ENCODE measurements at places on chromosomes 11 and 22.

- no peak for DNase-seq
- no peak overlapping the region for H3K27ac ChIP-seq
- H3K36me3 ChIP-seq, result no peaks in the 10 kb centered on the region
- H3K4me1 ChIP-seq, result no peaks in the 10 kb centered on the region
- no peak overlapping the region for H3K4me3 ChIP-seq
Observed at GRCh38 chr11:123797114-123797513, 9.0 kb downstream of the OR6M1 start.

DNA sequence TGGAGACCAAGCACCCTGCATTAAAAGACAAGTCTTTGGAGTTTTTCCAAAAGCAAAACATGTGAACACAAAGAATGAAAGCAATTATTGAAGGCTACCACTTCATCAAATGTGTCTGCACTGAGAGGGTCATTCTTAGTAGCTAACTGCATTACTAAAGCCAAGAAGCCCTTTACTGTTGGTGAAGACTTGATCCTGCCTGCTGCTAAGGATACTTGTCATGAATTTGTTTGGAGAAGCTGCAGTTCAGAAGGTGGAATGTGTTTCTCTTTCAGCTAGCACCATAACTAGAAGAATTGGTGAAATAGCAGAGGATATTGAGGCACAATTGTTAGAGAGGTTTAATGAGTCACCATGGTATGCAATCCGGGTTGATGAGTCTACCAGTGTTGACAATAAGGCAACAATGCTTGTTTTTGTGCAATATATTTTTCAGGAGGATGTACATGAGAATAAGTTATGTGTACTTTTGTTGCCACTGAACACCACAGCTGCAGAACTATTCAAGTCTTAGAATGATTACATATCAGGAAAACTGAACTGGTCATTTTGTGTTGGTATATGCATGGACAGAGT, 457.3 kb upstream of the ISX start:
- no peak for DNase-seq
- no peak overlapping the region for H3K27ac ChIP-seq
- no peaks in the 10 kb centered on the region for H3K4me1 ChIP-seq

GRCh38 chr11:30560206-30561106, 25.7 kb downstream of the MPPED2 start:
- no peaks in the 10 kb centered on the region for H3K36me3 ChIP-seq
- no peaks in the 10 kb centered on the region for H3K27me3 ChIP-seq
- no peak for DNase-seq
- no peak overlapping the region for H3K27ac ChIP-seq
- no peaks in the 10 kb centered on the region for H3K4me1 ChIP-seq

- peak overlapping the region; percentile 75 for H3K27ac ChIP-seq
- DNase-seq, result no peak
- no peaks in the 10 kb centered on the region for H3K36me3 ChIP-seq
- no peaks in the 10 kb centered on the region for H3K27me3 ChIP-seq
Observed at GRCh38 chr22:30301995-30302809, 12.9 kb upstream of the CASTOR1 start.

DNA sequence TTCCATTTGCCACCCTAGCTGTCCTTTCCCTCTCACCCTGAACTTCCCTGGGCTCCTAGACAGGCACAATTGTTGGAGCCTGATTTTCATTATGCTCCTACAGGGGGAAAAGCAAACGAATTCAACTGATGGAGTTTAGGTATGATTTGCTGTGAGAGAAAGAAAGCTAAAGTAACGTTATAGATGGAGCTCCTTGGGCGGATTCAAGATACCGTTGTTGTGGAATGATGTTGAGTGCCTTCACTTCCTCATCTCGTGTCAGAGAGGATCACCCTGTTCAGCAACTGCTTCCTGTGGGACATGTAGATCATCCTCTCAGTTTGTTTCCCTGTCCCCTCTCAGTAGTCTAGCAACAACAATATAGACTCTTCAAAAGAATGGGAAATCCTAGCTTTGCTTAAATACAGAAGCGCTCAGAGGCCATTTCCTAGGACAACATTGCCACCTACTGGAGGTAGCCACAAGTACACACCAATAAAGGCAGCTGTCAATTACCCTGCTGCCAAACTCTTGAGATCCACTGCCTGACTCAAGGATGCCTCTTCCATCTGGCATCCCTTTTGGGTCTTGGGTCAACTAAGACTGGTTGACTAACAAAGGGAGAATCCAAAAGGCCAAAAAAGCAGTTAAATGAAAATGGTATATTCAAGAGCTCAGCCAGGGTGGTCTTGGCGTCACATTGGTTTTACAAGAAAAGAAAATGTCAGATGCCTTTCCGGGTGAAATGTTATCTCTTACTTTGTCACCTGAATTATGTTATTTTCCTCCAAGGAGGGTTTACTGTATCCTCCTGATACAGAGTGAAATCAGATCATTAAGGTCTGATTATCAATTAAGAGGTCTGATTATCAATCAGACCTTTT, 13.5 kb upstream of the DTX4 start:
- peaks cover 3% of the 10 kb centered on the region for H3K4me1 ChIP-seq
- no peak overlapping the region for H3K4me3 ChIP-seq
- no peaks in the 10 kb centered on the region for H3K27me3 ChIP-seq
- H3K27ac ChIP-seq, result no peak overlapping the region

GRCh38 chr11:118045191-118045590, 31.7 kb upstream of the TMPRSS4 start:
- H3K27ac ChIP-seq, result no peak overlapping the region
- DNase-seq, result no peak
- H3K36me3 ChIP-seq, result no peaks in the 10 kb centered on the region
- no peaks in the 10 kb centered on the region for H3K4me1 ChIP-seq
- H3K4me3 ChIP-seq, result no peak overlapping the region
- H3K27me3 ChIP-seq, result no peaks in the 10 kb centered on the region

DNA sequence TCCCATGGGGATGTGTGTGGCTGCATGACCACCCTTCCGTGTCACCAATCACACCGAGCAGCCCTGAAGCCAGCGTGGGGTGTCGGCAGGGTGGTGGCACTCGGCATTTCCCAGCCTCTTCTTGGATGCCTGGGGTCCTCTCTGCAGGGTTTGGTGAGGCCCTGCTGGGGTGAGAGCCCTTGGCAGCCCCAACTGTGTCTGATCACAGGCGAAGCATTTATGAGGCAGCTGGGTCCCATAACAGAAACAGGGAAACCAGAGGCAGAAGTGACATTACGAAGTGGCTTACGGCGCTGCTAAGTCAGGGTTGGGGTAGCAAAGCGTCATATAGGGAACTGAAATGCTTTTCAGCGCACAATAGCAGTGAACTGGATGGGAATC, 92.3 kb upstream of the SEPTIN5 start:
- no peak overlapping the region for H3K4me3 ChIP-seq
- no peak overlapping the region for H3K27ac ChIP-seq
- H3K36me3 ChIP-seq, result no peaks in the 10 kb centered on the region
- H3K27me3 ChIP-seq, result no peaks in the 10 kb centered on the region

GRCh38 chr22:49739138-49739537, 88.5 kb downstream of the BRD1 start:
- H3K36me3 ChIP-seq, result no peaks in the 10 kb centered on the region
- DNase-seq, result peak; percentile 56
- no peak overlapping the region for H3K4me3 ChIP-seq
- H3K4me1 ChIP-seq, result no peaks in the 10 kb centered on the region
- H3K27ac ChIP-seq, result no peak overlapping the region

GRCh38 chr22:37630839-37631435, 8.5 kb upstream of the SH3BP1 start:
- no peak overlapping the region for H3K4me3 ChIP-seq
- H3K36me3 ChIP-seq, result no peaks in the 10 kb centered on the region
- H3K4me1 ChIP-seq, result peaks cover 53% of the 10 kb centered on the region

- H3K27me3 ChIP-seq, result no peaks in the 10 kb centered on the region
- no peak overlapping the region for H3K4me3 ChIP-seq
- no peak overlapping the region for H3K27ac ChIP-seq
- no peaks in the 10 kb centered on the region for H3K36me3 ChIP-seq
- H3K4me1 ChIP-seq, result no peaks in the 10 kb centered on the region
Observed at GRCh38 chr11:26865703-26866102, 128.2 kb upstream of the FIBIN start.

DNA sequence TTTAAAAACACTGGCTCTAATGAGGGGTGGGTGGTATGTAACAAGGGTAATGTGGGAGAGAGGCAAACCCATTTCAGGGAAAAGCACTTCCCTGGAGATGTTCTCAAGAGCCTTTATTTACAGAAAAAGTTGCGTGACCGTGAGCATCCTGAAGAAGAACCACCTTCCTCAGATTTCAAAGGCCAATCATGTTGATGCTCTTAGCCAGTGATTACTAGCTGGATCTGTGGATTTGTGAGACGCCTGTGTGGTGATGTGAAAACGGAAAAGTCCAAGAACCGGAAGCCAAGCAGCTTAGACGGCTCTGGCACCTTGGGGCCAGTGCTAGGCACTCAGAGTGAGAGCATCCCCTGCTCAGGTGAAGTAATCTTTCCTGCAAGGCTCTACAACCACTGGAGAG, 12.6 kb upstream of the UBASH3B start:
- no peaks in the 10 kb centered on the region for H3K4me1 ChIP-seq
- H3K27me3 ChIP-seq, result no peaks in the 10 kb centered on the region
- no peak for DNase-seq
- H3K27ac ChIP-seq, result no peak overlapping the region
- H3K36me3 ChIP-seq, result no peaks in the 10 kb centered on the region
- H3K4me3 ChIP-seq, result no peak overlapping the region

DNA sequence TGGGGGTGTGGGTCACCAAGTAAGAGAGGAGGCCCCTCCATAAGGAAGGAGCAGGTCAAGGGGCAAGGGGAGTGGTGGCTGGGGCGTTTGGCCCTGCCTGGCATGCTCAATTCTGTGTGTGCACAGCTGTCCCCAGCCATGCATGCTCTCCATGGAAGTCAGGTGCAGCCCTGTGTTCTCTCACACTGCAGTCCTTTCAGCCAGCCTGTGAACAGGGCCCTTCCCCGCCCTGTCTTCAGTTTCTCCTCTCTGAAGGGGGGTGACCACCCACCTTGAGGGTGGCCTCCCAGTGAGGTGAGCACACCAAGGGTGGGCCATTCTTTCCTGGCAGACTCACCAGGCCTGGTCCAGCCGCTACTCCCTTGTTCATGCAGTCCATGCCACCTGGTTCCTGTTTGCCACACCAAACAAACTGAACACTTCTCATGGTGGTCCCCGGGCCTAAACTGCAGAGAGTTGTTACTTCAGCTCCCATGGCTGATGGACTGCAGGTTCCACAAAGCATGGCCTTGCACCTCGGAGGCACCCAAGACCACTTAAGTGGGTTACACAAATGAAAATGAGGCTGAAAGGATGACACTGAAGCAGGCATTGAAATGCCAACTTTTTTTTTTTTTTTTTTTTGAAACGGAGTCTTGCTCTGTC, 1.7 kb upstream of the CHCHD10 start:
- no peak for DNase-seq
- H3K27ac ChIP-seq, result no peak overlapping the region
- H3K4me1 ChIP-seq, result peaks cover 62% of the 10 kb centered on the region

DNA sequence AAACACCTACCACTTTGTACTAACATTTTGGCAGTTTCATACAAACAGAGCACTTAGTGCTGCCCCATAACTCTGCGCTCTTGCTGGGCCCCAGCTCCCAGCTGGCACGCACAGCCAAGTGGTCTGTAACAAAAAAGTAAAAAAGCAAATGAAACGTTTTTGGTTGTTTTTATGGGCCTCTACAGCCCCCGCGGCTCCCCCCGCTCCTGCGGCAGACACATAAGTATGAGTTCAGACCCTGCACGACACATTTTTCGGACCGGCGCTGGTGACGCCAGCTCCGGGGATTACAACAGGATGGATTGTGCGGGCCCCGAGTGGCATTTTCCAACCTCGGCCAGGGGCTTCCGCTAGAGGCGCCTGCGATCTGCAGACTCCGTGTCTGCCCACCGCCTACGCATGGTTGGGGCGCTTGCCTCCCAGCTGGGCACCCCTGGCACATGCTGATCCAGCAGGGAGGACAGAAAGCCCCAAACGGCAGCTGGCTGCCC, 418.2 kb downstream of the SOX6 start:
- H3K27me3 ChIP-seq, result no peaks in the 10 kb centered on the region
- H3K4me3 ChIP-seq, result no peak overlapping the region
- peak; percentile 72 for DNase-seq
- H3K4me1 ChIP-seq, result no peaks in the 10 kb centered on the region
- no peaks in the 10 kb centered on the region for H3K36me3 ChIP-seq

DNA sequence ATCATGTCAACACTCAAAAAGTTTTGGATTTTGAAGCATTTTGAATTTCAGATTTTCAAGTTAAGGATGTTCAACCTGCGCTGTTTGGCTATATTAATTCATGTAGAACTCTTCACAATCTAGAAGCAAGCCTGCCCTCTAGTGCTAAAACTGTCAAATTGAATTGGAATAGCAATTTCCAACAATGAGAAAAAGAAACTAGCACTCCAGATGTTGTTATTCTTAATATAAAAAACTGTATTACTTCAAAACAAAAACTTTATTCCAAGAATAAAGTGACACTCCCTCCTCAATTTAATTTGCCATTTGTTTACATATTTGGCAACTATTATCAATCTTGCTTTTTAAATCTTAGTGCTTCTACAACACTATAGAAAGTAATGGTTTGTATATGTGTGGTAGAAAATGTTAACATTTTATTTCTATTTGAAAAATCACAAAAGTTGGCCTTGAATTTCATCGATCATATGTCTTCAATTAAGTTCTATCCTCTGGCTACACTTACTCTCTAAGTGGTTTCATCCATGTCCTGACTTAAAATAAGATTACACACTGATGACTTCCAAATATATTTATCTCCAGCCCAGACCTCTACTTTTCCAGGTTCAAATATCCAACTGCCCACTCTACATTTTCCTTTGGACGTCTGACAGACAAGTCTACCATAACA, 36.6 kb downstream of the DCUN1D5 start:
- H3K27me3 ChIP-seq, result no peaks in the 10 kb centered on the region
- no peaks in the 10 kb centered on the region for H3K4me1 ChIP-seq
- DNase-seq, result no peak
- H3K36me3 ChIP-seq, result no peaks in the 10 kb centered on the region
- no peak overlapping the region for H3K4me3 ChIP-seq

DNA sequence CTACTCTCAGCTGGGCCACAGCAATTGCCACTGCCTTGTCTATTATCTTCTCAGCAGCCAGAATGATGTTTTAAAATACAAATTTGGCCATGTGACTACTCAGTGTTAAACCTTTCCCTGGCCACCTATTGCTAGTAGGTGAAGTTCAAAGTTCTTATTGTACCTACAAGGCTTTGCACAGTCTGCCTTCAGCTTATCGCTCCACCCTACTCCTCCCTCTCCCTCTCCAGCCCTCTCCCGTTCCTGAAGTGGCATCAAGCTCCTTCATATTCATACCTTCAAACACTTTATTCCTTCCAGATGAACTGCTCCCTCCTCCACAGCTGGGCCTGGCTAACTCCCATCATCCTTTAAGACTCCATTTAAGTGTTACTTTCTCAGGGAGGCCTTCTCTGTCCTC, 37.3 kb downstream of the OR10A6 start:
- no peak overlapping the region for H3K4me3 ChIP-seq
- no peak overlapping the region for H3K27ac ChIP-seq
- H3K27me3 ChIP-seq, result no peaks in the 10 kb centered on the region
- DNase-seq, result no peak
- no peaks in the 10 kb centered on the region for H3K36me3 ChIP-seq

GRCh38 chr11:15690320-15690719, 575.6 kb downstream of the INSC start:
- no peaks in the 10 kb centered on the region for H3K27me3 ChIP-seq
- no peak overlapping the region for H3K4me3 ChIP-seq
- no peak for DNase-seq
- no peak overlapping the region for H3K27ac ChIP-seq
- H3K4me1 ChIP-seq, result no peaks in the 10 kb centered on the region
- no peaks in the 10 kb centered on the region for H3K36me3 ChIP-seq

- H3K4me1 ChIP-seq, result no peaks in the 10 kb centered on the region
- no peaks in the 10 kb centered on the region for H3K27me3 ChIP-seq
- no peak overlapping the region for H3K27ac ChIP-seq
Observed at GRCh38 chr11:79481795-79482194, 41.0 kb upstream of the TENM4 start.
